ENCODE measurements at places on chromosomes 2 and 18.

DNA sequence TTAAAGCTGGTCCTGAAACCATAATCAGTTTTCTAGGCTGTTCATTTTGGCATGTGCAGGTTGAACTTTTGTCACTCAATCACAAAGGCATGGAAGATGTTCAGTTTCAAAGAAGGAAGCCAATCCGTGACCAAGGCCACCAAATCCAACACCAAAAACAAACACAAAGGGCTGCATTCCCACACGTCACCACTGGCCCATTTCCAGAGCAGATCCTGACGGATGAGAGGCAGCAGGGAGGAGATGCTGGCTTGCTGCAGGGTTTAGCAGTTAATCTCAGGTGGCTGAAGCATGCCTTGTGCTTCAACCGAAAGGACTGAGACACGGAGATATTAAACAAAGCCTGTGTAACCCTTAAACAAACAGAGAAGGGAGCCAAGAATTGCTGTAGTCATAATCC, 191.9 kb upstream of the CTAGE1 start:
- peak; percentile 79 for DNase-seq

GRCh38 chr2:143828763-143829537, 691.0 kb downstream of the ZEB2 start:
- DNase-seq: no peak

DNA sequence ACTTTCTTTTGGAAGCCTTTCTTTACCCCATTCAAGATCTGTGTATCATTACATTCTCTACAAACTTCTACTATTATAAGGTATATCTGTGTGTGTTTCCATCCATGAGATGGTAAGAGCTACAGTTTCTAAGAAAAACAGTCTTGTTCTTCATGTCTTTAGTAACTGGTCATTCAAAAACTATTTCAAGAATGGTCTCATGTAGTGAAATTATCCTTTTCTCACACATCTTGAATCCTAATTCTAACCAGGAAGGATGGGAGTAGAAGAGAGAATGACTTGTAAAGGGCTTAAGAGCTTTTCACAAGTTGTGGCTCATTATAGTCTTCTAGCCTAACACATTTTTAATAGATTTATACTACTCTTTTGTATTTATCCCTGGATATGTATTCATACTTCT, 47.3 kb downstream of the ROCK1 start:
- no peak for DNase-seq

DNA sequence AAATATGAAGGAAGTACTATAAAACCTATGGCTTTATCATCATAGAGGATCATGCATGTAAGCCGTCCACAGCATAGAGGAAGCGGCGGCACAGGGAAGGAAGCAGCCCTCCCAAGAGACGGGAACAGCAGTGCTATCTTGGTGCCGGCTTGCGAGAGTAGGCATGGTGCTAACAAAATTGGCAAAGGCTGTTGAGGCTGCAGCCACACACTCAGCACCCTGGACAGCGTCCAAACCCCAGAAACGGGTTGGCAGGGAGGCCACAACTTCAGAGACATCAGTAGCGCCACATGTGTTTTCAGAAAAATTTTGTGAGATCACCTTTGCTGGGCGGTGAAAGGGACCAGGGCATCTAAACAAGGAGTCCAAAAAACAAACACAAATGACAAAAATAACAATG, 37.7 kb downstream of the NETO1 start:
- no peak for DNase-seq

DNA sequence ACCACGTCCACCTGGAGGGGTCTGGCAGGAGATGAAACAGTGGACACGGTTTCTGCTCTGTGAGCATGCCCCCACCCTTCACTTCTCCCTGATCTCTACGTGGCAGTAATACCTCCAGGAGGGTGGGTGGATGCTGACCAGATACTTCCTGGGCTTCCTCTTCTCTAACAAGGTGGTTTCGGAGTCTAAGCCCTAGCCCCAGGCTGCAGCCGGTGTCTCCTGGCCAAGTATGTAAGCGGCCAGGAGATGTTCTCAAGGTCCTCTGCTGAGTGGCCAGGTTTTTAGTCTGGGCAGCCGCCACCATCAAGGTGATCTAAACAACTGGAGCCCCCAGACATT, 101.8 kb upstream of the ASB18 start:
- DNase-seq: no peak

DNA sequence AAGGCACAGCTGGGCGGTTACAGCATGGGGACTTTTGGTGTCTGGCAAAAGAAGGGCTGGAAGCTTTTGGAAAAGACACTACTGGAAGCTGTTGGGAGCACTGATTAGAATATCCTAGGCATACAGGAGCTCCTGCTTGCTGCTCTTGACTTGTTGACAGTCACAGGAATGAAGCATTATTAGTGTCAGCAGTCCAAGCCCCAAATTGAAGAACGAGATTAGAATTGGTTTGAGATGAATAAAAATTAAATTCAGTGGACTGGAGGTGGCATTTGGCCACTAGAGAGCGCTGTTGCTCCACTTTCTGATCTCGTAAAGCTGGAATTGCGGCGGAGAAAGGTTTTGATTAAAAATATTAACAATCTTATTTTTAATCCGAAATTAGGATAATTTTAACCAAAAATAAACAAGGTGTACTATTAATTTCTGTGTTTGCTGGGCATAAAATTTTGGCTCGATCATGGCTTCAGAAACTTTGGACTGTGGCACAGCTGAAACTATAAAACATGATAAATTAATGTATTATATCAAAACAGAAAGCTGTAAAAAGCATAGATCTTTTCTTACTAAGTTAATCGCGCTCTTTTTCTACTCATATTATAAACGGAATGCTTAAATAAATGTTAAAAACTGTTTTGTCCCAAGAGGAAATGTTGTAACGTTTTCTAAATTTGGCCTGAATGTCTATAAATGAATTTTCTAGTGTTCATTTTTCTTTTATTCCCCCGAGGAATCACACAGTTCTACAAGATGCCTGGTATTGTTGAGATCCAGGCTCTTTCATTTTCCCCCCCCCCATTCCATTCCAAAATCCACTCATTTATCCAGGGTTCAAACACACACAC, 2.4 kb upstream of the HOXD8 start:
- DNase-seq: peak; percentile 66

DNA sequence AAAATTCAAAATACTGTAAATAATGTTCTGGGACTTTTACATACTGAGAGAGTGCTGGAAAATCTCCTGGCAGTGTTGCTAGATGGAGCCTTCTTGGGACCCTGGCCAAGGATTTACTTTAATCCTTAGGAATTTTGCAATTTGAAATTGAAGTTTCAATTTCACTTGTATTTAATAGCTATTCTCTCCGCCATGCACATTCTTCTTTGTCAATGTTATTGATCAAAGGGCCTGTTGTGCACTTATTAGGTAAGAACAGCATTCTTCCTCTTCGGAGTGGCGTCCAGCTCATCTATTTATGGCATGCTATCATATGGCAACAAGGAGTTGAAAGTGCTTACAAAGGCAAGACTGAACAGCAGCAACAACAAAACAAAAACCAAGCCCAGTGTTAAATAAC, 40.1 kb upstream of the SOS1 start:
- no peak for DNase-seq

GRCh38 chr2:100964681-100965169, 37.4 kb upstream of the RPL31 start:
- DNase-seq: no peak

GRCh38 chr2:168694173-168694572, 108.3 kb upstream of the NOSTRIN start:
- no peak for DNase-seq

DNA sequence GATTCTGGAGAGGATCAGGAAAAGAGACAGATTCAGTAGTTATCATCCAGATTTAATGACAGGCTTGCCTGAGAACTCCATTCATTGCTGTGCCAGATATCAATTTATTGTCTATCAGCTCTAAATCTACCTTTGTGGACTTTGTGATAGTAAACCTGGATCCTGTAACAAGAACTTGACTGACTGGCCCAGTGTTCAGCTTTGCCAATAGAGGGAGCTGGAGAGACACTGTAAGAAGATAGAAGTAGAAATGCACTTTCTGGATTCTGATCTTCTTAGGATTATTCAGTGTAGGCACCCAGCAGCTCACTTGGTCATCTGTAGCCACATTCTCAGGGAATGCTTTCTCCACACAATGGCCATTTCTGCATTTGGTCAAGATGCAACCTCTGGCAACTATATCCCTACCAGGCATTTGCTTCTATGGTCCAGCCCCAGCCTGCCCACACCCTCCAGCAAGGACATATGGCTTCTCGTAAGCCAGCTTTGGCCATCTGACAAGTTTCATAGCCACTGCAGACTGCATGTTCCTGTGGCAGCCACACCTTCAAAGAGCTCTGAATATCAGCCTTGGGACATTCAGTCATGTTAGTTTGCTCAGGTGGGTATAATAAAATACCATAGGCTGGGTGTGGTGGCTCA, 6.1 kb upstream of the SERPINB8 start:
- no peak for DNase-seq

- no peak for DNase-seq
These were observed 17.0 kb downstream of the SH3BP4 start for GRCh38 chr2:234968631-234969305.

DNA sequence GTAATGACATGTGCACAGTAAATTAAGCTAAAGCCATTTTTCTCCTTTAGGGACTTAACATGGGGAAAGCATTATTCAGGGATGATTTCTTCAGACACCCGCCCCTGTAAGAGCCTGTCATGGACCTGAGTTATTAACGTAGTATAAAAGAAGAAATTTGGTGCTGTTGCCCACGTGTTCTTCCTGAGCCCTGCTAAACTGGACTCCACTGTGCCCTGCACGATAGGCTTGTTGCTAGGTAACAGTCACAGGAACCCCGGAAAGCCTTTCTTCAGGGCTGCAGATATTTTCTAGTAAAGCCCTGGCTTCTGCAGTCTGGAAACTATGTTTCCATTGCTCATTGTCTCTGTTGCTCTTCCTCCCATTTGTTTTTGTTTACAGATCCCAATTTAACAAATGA, 157.9 kb downstream of the LRRC30 start:
- no peak for DNase-seq

GRCh38 chr2:186559848-186560247, 30.0 kb upstream of the ITGAV start:
- no peak for DNase-seq

DNA sequence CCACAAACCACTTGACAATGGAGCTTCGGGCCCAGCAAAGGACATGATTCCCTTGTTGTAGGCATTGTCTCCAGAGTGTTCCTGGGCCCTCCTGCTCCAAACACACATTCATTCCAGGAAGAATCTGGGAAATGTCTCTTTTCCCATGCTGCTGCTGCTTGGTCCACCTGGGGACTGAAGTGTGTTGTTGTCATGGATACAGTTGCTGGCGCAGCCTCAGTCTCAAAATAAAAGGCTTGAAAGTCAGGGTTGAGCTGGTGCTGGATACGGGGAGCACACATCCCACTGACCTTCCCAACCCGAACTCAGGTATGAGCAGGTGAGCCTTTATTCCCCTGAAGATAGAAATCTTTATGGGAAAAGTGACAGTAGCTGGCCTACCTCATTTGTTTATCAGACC, 30.6 kb upstream of the SPP2 start:
- no peak for DNase-seq

GRCh38 chr2:62536873-62537547, 31.0 kb upstream of the TMEM17 start:
- DNase-seq: no peak

- DNase-seq: no peak
These were observed 83.7 kb downstream of the EN1 start for GRCh38 chr2:118763797-118764196.

DNA sequence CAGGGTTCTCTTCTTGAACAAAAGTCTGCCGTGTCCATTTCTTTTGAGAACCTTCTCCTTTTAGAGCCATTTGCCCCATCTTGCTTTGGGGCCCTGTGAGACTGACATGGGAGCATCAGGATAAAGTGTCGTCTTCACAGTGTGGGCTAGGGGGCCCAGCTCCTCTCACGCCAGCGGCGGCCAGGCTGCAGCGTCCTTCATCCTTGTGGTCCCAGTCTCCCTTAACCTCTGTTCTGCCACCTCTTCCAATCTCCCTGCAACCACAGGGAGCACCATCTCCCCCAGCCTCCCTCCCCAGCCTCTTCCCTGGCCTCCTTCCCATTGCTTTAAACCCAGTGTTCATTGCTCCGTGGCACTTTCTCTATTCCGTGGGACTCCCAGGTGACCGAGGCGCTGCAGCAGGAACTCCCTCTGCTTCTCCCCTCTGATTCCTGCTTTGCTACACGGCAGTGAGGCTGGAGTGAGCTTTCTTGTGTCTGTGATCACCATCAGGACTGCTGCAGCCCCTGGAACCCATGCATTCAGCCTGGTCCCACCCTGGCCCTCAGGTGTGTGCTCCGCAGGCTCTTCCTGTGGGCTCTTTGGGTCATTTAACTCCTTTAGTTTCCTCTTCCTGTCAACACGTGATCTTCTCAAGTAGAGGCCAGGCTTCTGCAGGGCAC, 234.1 kb downstream of the MYT1L start:
- DNase-seq: no peak

GRCh38 chr18:38028946-38029345, 463.3 kb upstream of the CELF4 start:
- DNase-seq: no peak

GRCh38 chr2:190119257-190119656, 56.7 kb upstream of the MSTN start:
- peak; percentile 50 for DNase-seq

GRCh38 chr18:45690975-45691815, 32.8 kb upstream of the SLC14A1 start:
- peak; percentile 80 for DNase-seq

- DNase-seq: no peak
These were observed 886.2 kb upstream of the NRXN1 start for GRCh38 chr2:51918113-51918512.

- DNase-seq: no peak
These were observed 27.0 kb downstream of the MAPRE3 start for GRCh38 chr2:26997394-26997793.

DNA sequence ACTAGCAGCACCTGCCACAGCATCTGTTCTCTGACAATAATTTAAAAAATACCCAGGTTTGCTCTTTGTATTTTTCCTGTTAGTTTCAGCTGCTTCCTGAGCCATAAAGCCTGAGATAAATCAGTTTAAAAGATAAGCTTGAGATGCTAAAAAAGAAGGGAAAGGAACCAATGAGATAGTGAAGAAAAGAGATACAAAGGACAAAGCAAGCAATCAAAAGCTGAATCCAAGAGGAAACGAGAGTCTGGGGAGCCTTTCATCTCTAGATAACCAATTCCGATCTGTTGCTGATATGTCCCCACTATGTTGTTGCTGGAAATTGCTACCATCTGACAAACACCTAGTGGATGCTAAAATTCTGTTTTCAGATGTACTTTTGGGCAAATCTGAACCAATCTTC, 201.4 kb downstream of the RBM43 start:
- DNase-seq: no peak

DNA sequence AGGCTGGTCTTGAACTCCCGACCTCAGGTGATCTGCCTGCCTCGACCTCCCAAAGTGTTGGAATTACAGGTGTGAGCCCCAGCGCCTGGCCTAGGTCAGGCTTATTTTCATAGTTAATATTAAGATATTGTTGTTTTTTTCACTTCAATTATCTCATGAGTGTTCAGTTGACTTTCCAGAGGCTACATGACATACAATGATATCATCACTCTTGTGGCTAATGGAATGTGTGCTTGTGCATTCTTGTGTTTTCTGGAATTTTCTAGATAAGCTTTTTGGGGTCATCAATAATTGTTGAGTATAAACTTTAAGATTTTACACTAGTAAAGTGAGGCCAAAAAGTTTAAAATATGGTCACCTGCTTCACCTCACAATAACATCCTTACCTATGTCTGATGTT, 180.9 kb downstream of the FIGN start:
- DNase-seq: no peak

Data from Right ventricle myocardium superior (tissue), 1 donor.